ENCODE measurements at places on chromosomes 4 and X.

DNA sequence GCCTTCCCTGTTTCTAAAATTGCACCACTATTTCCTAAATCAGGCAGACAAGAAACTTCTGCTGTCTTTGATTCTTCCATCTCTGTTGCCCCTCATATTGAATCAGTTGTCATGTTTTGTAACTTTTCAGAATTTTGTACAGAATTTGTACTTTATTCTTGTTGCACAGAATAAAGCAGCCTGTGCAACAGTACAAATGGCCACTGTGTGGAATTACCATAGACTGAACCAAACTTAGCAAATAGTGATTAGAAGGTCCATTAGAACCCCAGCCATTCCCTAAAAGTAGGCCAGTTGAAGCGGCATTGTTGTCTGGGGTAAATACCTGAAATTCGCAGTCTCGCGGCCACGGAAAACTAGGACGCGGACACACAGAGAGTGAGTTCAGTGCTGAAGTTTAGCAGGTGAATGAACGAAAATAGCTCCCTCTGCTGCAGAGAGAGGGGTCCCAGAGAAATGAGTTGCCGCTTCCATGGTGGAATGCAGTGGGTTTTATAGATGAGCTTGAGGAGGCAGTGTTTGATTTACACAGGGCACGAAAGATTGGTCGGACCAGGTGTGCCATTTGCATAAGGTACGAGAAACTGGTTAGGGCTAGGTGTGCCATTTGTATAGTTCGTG lies 71.8 kb downstream of the C4orf33 start:
- DNase-seq = no peak

- no peak for DNase-seq
Observed at GRCh38 chr4:106365613-106366012, 3.0 kb downstream of the GIMD1 start.

DNA sequence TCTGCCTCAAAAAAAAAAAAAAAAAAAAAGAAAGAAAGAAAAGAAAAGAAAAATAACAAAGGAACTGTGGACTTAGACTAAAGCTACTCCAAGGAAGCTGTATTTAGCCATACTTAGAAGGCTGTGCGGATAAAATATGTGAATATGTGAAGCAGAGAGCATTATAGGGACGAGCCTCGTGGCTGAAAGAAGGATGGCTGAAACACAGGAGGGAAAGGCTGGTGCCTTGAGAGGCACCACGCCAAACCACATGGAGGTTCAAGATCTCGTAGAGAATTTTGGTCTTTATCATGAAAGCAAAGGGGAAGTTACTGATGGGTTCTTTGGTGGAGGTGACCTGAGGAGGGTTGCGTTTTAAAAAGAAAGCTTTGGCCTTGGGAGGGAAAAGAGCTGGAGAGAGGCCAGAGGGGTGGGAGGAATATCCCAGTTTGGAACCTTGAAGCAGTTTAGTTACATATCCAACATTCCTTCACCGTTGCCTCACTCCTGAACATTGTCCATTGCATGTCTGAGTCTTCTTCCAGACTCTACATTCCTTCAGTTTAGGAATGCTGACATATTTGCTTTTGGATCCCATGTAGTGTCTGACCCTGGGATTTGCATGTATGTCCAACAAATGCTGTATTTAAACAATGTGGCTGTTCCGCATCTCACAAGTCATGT lies 82.5 kb downstream of the CPE start:
- DNase-seq = no peak

GRCh38 chr4:54566608-54567007 lies 91.1 kb upstream of the KIT start:
- DNase-seq = no peak

DNA sequence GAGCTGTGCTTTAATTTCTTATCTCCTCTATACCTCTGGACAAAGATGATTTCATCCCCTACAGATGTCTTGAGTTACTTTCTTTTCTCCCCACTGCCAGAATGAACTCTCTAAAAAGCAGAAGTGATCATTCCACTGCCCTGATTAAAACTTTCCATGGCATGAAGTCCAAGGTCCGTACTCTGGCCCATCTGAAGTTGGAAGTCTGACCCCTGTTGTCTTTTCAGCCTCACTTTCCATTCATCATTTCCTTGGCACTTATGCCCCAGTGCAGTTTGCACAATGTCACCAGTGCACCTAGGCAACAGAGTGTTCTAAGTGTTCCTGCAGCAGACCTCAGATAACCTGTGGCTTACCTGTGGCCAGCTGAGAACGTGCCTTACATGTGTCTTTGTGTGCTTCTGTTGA lies 242.4 kb downstream of the FRAS1 start:
- no peak for DNase-seq

- DNase-seq = no peak
Observed at GRCh38 chr4:91325495-91325894, 978.3 kb upstream of the GRID2 start.

DNA sequence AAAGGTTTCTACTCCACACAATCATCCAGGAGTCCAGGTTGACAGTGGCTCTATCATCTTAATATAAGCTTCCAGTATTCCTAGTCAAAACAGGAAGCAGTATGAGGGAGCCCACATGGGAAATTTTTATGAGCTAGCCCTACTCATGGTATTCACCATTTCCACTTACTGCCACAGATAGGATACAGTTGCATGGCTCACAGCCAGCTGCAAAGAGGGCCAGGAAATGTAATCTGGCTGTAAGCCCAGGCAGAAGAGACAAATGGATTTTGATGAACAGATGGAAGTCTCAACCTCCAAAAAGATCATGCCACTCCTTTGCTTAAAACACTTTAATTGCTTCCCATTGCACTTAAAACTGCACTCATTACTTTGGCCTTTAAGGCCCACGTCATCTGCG lies 150.6 kb downstream of the ADAMTS3 start:
- DNase-seq = no peak

DNA sequence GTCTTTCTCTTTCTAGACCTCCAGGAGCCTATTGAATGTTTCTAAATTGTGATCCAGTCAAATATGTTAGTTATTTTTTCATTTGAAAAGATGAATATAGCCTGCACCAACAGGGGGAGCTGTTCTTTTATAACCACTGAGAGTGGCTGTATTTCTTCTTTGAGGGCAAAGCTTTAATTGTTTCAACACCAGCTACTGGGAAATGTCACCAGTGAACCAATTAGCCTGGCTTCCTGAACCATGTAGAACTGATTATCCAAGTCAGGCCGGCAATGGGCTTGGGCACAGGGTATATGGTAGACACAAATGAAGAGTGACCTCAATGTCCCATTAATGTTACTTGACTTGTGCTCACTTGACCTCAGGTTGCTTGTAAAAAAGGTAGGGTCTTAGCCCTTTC lies 4.8 kb upstream of the DAPP1 start:
- no peak for DNase-seq

DNA sequence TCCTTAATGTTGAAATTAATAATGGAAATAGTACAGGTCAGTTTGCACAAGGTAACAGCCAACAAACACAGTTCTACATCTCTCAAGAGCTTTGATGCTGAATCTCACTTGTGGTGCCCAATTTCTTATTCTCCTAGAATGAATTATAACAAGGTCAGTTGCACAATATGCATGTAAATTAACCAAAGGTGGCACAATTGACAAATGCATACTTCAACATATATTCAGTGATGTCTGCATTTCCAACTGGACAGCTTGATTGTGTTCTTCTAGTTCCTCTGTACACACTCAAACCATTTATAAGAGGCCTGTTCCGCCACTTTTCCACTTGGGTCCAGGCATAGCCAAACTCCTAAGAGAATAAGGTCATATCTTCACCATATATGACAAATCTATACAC lies 210.3 kb upstream of the EPHA5 start:
- no peak for DNase-seq

- no peak for DNase-seq
Observed at GRCh38 chr4:1384675-1385372, 21.4 kb downstream of the NKX1-1 start.

GRCh38 chrX:20042221-20042620 lies 51.4 kb upstream of the BCLAF3 start:
- no peak for DNase-seq

- no peak for DNase-seq
Observed at GRCh38 chr4:74768857-74769525, 25.3 kb downstream of the BTC start.

- no peak for DNase-seq
Observed at GRCh38 chrX:11406109-11406765, 113.0 kb downstream of the AMELX start.

DNA sequence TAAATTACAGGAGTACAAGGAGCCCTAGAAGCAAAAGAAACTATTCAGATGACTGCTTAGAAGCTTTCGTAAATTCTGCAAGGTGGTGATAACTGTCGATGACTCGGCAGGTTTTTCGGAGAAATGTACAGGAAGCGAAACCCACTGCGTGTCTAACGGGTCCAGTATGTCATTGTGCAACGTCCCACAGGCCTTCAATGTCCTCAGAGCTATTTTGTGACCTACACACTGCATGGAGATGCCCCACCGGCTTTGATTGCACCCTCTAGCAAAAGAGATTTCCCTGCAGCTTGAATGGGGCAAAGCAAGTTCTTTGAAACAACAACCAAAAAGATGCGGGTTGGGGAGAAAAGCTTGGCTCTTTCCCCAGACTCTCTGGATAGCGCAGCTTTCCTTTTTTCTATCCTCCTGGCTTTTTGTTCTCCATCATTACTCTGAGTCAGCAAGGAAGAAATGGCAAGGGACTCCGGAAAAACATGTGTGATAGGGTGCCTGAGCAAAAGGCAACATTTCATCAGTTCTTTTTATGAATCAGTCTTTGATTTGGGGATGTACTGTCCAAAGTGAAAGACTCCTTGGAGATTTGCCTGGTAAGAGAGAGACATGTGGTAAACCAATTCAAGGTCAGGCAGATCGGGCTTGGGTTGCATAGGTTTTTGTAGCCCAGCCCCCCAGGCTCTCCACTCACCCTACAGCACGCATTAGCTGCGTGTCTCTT lies 112.0 kb upstream of the TBL1X start:
- DNase-seq = no peak

- no peak for DNase-seq
Observed at GRCh38 chrX:21990832-21991231, 41.3 kb upstream of the PHEX start.

- no peak for DNase-seq
Observed at GRCh38 chr4:175641024-175641423, 171.0 kb downstream of the GPM6A start.

DNA sequence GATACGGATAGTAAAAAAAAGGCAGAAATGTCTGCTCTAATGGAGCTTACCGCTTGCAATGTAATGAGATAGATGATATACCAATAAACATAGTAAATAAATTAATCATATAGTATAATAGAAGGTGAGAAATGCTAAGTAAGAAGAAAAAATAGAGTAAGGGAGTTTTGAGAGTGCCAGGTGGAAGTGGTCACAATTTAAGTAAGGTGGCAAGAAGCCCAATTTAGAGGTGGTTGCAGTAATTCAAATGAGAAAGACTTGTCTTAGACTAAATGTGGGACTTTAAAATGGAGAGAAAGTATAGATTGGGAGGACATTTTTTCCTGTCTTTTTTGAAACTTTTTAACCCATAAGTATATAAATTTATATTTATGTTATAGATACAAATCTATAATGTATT lies 26.0 kb downstream of the TBC1D19 start:
- DNase-seq = no peak
